Iris pigment epithelial cell (primary cell): ENCODE measurements at places on chromosomes 12 and 14.

DNA sequence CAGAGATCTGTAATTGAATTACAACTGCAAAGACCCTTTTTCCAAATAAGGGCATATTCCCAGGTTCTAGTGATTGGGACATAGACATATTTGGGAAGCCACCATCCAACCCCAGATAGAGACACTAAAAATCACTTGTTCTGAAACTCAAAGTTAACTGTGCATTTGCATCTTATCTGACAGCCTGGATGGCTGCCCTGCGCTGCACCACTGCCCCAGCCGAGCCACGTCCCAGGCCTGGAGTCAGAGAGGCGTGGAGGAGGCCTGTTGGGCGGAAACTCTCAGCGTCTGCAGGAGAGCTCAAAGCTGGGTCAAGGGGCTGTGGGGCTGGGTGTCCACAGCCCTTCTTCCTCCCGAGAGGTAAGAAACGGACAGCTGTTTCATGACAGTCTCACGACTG is 124.4 kb downstream of the RIMBP2 start:
- no peak for DNase-seq

GRCh38 chr14:66435683-66436082 is 50.5 kb upstream of the CCDC196 start:
- no peak for DNase-seq

DNA sequence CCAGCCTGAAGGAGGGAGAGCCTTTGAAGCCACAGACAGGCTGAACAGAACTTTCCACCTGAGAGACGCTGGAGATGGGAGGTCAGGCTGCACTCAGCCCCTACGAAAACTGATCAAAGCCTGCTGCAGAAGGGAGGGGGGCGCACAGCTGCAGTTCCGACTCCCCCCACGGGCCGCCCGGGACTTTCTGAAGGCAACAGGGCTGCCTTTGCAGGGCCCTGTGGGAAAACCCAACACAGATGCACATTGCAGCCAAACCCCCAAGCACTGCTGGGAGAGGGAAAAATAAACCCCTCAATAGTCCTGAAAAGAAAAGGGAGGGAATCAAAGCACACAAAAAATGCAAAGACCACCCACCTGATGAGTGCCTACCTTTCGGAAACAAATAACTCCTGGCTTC is 290.6 kb downstream of the ZFP36L1 start:
- DNase-seq: no peak

DNA sequence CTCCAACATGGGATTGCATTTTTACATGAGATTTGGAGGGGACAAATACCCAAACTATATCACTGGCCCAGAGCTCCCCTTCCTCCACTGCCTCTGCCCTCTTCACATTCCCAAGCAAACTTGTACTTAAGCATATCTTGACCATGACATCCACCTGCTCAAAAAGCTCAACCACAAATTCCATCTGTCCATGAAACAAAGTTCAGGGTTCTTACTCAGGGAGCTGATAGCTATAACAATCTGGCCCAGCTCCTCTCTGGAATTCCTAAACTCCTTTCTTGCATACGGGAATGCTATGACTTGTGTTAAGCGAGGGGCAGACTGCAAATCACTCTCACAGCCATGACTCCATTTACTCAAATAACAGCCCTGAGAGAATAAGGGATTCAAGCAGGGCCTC is 152.1 kb downstream of the GALC start:
- no peak for DNase-seq

DNA sequence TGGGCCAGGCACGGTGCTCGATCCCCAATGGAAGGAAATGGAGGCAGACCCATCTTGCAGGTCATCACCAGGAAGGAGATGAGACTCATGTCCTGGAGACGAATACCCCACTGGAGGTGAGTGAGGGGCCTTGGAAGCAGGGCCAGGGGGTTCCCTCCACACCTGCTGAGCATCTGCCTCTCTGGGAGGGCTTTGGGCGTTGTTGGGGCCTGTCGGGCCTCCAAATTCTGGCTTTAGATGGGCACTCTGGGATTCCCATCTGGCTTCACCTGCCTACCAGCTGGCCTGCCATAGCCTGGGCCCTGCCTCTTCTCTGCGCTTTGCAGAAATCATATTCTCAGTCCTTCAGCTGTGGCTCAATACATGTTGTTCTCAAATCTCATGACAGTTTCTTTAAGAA is 13.9 kb downstream of the RTL1 start:
- DNase-seq: no peak

DNA sequence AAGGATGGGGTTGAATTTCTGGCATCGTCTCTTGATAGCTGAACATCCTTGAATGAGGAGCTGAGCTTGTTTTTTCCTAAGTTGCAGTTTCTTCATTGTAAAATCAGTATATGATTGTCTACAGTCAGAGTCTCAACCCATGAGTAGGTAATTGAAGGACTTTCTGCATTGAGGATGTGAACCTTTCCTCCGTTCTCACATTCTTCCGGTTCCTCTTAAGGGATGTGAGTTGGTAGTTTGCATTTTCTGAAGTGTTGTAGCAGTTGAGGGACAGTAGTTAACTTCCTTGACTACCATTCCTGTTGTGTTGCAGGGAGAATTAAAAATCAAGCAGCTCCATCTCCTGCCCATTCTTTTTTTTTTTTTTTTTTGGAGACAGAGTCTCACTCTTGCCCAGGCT is 19.1 kb downstream of the TPCN1 start:
- DNase-seq: no peak

DNA sequence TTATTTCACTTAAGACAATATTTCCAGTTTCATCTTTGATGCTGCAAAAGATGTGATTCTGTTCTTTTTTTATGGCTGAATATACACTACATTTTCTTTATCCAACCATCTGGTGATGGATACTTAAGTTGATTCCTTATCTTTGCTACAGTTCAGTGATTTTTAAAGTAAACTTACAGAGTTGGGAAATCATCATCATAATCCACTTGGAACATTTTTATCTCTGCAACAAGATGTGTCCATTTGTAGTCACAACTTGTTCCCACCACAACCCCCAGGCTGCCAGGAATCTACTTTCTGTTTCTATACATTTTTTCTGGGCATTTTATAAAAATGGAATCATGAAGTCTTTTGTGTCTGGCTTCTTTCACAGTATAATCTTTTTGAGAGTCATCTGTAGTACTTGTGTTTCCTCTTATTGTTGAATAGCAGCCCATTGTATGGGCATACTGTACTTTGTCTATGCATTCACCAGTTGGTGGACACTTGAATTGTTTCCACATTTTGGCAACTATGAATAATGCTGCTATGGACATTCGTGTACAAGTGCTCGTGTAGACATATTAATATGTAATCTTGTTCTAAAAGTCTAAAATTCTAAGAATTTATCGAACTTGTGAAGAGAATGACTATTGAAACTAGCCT is 212.5 kb upstream of the DDHD1 start:
- peak; percentile 83 for DNase-seq

DNA sequence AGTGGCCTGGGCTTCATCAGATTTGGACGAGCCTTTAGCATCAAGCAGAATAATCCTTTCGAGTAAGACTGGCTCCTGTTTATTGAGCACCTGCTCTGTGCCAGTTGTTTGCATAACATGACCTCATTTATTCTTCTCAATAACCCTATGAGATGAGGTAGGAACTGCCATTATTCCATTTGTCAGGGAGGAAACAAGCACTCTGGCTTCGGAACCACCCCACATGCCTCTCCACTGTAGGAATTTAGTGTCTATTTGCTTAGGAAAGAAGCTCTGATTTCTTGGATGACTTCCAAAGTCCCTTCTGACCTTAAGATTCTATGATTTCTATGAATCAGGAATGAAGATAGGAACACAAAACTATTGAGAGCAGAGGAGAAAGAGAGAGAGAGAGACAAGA is 11.0 kb downstream of the SAMD4A start:
- DNase-seq: peak; percentile 75

GRCh38 chr14:105013150-105013785 is 7.6 kb downstream of the CDCA4 start:
- DNase-seq: no peak

DNA sequence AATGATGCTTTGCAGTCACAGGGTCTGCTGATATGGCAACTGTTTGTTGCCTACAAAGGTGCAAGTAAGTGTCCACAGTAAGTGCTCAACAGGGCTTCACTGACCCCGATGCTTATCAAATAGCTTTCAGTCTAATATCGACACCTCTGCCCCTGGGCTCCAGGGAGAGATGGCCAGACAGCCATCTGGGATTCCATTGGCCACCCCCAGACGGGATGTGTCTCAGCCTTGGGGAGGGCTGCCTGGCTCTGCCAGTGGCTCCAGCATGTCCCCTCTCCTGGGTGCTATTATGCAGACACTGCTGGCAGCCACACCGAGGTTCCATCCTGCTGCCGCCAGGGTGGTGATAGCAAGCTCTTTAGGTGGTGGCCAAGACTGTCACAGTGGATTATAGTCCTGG is 57.4 kb downstream of the DGLUCY start:
- DNase-seq: no peak
